CD4-positive, alpha-beta T cell treated with Interleukin-1 beta for 1 hour (primary cell): ENCODE measurements at places on chromosomes 12 and 14.

- peak; percentile 47 for DNase-seq
Measured at GRCh38 chr12:93137656-93138612, 208.8 kb upstream of the EEA1 start.

GRCh38 chr14:105866841-105867321 lies 340.5 kb downstream of the TMEM121 start:
- DNase-seq = no peak

GRCh38 chr12:124592050-124592449 lies 24.6 kb upstream of the NCOR2 start:
- DNase-seq = no peak

- no peak for DNase-seq
Measured at GRCh38 chr12:50620109-50620977, 115.6 kb downstream of the DIP2B start.

GRCh38 chr14:29649170-29649569 lies 278.5 kb downstream of the PRKD1 start:
- DNase-seq = no peak

DNA sequence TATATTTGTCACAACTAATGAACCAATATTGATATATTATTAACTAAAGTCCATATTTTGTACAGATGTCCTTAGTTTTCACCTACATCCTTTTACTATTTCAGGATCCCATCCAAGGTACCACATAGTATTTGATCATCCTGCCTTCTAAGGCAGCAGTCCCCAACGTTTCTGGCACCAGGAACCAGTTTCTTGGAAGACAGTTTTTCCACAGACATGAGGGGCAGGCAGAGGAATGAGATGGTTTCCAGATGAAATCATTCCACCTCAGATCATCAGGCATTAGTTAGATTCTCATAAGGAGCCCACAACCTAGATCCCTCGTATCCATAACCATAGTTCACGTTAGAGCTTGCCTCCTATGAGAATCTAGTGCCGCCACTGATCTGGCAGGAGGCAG lies 82.8 kb upstream of the BCL2L14 start:
- no peak for DNase-seq
